Smooth muscle cell of the pulmonary artery (primary cell): ENCODE measurements at places on chromosomes 12 and 14. TPM values are rescaled to one million over a fixed set of nuclear protein-coding genes. Genes with fewer than 3 reads are reported as not detected.

HPD gene
- 0.46 and 1.4 TPM in 2 replicates for total RNA-seq

TMED10 gene
- 552 and 732 TPM in 2 replicates for total RNA-seq

COCH gene
- total RNA-seq = 0.46 TPM in 1 of 2 replicates, not detected in the other

NELL2 gene
- total RNA-seq = 0.23 TPM in 1 of 2 replicates, not detected in the other

KRT77 gene
- not detected in 2 replicates for total RNA-seq
